ENCODE measurements at places on chromosomes 5 and 9.

GRCh38 chr5:10420932-10421331 lies 20.7 kb upstream of the ROPN1L start:
- DNase-seq = no peak

DNA sequence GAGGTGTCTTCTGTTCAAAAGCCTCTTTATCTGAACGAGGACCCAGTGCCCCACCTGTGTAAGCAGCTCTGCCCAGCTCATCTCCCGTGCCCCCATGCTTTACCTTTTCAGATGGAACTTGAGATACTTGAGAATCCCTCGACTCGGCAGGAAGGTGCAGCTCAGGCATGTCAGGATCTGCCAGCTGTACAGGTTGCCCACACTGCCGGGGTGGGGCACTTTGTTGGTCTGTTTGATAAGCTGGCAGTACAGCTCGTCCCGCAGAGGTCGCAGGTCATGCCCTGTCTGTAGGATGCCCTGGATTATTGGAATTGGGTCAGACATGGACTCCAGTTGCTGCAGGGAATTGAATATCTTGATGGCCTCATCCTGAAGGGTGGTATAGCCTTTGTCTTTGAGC lies 58.0 kb upstream of the RETREG1 start:
- DNase-seq = no peak

DNA sequence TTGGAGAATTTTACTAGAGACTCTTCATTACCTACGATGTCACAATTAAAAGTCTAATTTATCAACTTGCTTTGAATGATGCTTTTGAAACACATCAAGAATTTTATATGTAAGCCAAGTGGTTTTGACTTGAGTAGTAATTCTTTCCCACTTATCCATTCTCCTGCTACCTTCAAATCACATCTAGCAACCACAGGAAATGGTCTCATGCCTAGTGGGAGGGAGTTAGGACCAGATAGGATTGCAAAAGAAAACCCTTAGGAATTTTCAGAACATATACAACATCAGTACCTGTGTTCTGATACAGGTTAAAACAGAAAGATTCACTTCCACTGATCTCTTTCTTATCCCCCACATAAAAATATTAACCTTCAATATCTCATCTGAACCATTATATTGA lies 260.4 kb downstream of the CWC27 start:
- DNase-seq = no peak

DNA sequence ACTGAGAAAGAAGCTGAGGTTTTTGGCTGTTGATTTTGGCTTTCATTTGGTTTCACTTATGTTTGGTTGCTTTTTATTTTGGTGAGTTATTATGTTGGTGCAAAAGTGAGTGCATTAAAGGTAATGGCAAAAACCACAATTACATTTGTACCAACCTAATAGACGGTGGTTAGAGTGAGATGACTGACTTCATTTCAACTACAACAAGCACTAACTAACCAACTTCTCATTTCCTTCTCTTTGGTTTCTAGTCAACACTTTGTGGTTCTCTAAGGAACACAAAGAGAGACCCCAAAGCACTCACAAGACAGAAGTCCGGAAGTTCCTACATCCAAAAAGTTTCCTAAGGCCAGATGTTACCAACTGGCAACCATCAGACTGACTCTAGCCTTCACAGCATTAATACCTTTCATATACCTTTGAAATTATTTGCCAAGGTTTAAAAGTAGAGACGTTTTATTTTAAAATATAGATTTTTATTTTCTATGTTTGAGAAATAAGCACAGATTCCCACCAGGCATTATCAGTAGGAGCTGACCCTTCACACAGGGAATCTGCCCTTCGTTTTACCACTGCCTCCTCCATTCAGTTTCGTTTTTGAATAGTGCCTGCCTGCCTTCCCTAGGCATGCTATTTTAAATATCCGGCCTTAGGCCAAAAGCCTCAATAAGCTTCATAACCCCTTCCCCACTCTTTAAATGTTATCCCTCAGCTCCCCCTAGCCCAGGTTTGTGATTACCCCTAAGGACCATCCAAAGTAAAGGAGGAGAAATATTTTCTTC lies 301.1 kb upstream of the PTGER4 start:
- no peak for DNase-seq

- no peak for DNase-seq
Measured at GRCh38 chr5:66306844-66307315, 162.8 kb downstream of the SREK1 start.

- DNase-seq = no peak
Measured at GRCh38 chr9:94919376-94920098, 193.0 kb downstream of the AOPEP start.

DNA sequence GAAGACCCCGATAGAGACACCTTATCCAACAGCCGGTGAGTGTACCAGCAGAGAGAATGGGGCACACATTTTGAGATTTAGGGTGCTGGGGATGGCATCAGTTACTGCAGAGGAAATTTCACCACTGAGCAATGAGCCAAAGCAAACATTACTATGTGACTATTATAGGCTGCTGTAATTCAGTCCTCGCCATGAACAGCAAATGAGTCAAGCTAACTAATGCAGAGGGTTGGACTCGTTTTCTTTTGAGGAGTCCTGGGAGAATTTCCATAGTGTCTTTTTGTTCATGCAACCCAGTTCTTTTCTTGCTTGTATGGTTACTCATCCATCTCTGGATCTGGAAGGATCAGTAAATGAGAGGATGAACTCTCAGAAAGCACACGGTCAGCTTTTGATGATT lies 323.8 kb downstream of the PSAT1 start:
- no peak for DNase-seq

GRCh38 chr9:116162241-116162781 lies 8.7 kb downstream of the PAPPA start:
- DNase-seq = no peak

GRCh38 chr5:40627706-40628105 lies 52.0 kb upstream of the PTGER4 start:
- DNase-seq = no peak

DNA sequence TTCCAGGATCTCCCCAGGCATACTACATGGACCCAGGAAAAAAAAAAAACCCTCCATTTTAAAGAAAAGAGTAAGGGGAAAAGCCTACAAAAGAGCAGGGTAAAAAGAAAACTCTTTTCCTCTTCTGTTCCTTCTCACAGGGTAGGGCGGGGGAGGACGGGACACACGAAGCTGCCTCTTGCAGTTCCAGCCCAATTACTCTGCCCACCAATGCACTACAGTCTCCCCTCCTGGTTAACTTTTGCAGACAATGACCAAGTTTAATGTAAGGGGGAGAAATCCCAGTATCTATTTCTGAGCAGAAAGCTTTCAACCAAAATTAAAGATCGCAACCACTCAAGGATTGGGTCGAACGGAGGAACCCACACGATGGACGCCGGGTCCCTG lies 1.3 kb downstream of the BRD3 start:
- peak; percentile 65 for DNase-seq

GRCh38 chr9:81814794-81815464 lies 113.3 kb upstream of the SPATA31D4 start:
- DNase-seq = no peak

DNA sequence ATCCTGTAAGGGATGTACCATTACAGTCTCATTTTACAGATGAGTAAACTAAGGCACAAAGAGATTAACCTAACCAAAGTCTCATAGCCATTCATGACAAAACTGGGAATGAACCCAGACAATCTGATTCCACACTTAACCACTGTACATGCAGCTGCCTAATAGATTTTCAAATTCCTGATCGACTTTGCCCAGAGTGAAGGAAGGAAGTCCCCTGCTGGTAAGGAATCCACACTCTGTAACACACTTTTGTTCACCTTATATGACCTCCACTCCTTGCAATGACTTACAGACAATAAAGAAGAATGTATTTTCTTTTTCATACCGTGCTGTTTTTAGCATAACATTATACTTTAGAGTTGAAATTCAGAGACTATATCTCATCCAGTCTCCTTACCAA lies 31.3 kb upstream of the PLPP6 start:
- no peak for DNase-seq

GRCh38 chr9:125391704-125392103 lies 130.1 kb downstream of the GAPVD1 start:
- no peak for DNase-seq

GRCh38 chr5:135657536-135658305 lies 78.9 kb upstream of the CXCL14 start:
- no peak for DNase-seq

DNA sequence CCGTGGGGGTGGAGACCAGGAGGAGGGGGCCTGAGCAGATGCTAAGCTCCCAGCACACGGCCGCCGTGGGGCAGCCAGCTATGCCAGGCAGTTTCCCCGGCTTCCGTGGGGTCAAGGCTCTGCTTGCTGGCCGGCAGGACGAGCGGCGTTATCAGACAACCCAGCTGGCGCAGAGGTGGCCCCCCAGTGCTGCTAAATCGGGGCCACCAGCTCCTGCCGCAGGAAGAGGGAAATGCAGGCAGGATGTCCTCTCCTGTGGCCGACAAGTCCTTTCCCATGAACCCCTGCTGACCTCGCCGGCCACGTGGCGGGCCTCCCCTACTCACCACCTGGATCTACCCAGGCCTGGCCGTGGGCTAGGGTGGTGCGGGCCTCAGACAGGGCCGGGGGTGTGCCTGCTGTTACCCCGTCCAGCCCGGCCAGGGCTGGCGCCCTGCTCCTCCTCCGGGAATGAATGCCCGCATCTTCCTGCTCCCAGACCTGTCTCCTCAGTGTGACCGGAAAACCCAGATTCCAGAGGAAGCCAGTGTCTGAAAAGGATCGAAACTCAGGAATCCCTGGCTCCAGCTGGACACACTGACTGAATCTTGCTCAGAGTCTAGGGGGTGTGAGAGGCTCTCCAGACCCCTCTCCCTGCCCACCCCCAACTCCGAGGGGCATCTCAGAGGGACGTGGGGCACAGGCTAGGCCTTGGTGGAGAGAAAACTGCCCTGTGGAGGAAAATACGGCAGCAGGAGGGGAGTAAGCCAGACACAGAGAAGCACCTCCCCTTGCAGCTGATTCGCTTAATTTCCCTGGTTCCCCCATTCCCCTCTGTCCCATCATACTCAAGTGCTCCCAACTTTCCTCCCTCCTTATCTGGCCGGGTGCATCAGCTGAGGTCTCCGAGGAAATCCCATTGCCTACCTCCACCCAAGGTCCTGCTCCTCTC lies 3.9 kb downstream of the FLT4 start:
- DNase-seq = no peak

GRCh38 chr5:14486486-14486885 lies 95.1 kb upstream of the OTULINL start:
- no peak for DNase-seq

DNA sequence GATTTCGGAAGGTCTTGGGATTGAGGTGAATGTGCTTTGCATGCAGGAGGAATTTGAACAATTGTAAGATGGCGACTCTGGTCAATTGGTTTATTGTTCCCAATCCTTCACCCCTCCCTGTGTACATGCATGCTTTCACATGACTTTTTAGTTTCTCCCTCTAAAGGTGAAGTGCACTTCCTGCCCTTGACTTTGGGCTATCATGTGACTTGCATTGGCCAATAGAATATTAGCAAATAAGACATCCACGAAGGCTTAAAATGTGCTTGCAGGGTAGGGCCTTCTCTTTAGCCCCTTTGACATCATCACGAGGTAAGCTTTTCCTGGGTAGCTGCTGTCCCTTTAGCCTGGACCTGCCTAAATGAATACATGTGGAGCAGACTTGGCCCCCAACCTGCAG lies 8.1 kb upstream of the ZBTB43 start:
- DNase-seq = no peak

GRCh38 chr9:120636194-120636957 lies 56.4 kb upstream of the CDK5RAP2 start:
- no peak for DNase-seq

GRCh38 chr5:159602434-159602833 lies 272.1 kb upstream of the IL12B start:
- no peak for DNase-seq

DNA sequence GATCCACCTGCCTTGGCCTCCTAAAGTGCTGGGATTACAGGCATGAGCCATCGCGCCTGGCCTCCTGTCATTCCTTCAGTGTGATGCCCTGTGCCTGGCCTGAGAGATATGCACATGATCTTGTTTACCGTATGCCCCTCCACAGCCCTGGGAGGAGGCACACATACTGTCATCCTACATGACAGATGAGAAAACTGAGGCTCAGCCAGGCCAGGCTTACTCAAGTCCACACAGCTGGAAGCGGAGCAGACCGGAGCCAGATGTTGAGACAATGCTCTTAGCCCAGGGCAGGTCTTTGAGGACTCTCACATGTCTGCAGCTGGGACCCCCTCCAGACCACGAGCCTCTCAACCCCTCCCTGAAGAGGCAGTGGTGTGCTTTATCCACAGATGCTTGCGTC lies 38.7 kb upstream of the SH3PXD2B start:
- DNase-seq = no peak

DNA sequence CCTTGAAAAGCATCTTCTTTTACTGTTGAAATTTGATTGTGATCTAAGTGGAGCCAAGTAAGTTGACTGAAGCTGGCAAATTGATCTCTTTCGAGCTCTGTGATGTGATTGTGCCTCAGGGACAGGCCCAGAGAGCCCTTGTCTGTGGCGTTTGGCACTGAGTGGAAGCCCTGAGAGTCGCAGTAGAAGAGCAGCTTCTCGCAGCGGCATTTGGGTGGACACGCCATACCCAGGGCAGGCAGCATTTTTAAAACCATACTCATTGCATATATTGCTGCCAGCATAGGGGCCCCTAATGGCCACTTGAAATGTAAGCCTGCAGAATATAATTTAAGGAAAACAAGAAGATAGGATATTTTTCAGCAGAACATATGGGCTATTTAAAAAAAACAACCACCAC lies 894 bp downstream of the LRRTM2 start:
- no peak for DNase-seq

GRCh38 chr5:55356896-55357295 lies 49.1 kb downstream of the MTREX start:
- DNase-seq = no peak

GRCh38 chr5:143495110-143495509 lies 91.6 kb upstream of the NR3C1 start:
- no peak for DNase-seq

GRCh38 chr5:57435701-57436134 lies 46.9 kb downstream of the ACTBL2 start:
- peak; percentile 11 for DNase-seq

GRCh38 chr5:20636686-20637085 lies 648.7 kb upstream of the CDH18 start:
- DNase-seq = no peak

DNA sequence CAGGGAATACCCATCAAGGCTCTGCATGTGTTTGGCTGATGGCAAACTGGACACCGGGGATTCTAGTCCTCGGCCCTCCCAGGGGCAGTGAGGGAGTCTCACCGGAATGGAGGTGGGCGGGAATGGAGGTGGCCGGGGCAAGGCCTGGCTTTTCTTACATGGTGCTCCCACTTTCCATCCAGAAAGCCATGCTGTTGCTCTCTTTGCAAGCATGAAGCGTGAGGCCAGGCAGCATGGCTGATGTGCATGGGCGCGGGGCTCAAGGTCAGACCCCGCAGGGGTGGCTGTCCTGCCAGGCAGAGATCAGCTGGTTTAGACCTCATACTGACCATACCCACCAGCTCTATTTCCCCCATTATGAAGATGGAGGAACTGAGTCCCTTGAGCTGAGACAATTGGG lies 108.0 kb upstream of the PHYKPL start:
- DNase-seq = no peak

GRCh38 chr5:36145311-36145710 lies 6.4 kb downstream of the LMBRD2 start:
- no peak for DNase-seq
